Stimulated activated CD8-positive, alpha-beta memory T cell treated with anti-CD3 and anti-CD28 coated beads, Interleukin-7, amount 100 ng/mL, for 1 hour (primary cell): ENCODE measurements at places on chromosomes 4 and X.

DNA sequence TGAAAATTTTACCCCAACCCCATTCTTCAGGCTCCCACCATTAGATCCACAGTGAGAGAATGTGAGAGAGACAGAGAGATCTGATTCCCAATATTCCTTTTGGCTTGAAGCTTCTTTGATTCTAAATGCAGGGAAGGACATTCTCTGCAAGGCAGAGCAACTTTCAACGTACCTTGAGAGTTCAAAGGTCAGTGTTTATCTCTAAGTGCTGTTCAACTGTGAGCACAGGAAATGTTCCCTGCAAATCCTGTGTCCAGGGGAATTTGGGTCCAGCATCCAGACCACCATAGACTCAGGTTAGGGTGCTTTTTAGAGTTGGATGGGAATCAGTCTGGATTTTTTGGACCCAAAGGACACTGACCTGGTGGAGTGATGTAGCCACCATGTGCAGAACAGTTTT, 97.4 kb downstream of the NHS start:
- no peak for DNase-seq

DNA sequence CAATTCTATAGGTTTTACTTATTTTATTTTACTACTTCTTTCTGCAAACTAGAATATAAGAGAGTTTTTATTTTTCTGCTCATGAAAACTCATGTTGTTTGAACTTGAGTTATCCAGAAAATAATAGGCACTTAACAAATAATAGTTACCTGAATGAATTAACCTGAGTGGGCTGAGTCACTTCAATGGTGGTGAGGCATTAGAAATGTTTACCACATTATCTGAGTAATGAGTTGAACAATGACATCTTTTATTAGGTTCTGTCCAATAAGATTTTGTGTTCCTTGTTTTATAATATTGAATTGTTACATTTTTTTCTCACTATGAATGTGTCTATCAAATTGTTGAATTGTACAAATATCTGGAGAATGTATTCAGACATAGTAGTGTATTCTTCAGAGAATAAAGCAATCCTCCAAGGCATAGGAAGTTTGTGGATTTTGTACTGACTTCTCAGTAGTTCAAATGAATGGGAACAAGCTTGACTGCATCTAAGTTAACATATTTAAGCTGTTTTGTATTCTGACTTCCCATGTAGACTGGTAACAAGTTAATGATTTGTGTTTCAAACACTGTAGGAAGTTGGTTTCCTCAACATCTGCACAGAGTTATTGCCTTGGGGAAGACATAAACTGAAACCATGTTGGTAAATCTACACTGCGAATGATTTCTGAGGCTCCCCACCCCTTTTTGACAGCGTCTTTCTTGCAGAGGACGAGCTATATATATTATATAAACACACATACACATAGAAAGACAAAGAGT, 1808.9 kb upstream of the TENM3 start:
- no peak for DNase-seq

DNA sequence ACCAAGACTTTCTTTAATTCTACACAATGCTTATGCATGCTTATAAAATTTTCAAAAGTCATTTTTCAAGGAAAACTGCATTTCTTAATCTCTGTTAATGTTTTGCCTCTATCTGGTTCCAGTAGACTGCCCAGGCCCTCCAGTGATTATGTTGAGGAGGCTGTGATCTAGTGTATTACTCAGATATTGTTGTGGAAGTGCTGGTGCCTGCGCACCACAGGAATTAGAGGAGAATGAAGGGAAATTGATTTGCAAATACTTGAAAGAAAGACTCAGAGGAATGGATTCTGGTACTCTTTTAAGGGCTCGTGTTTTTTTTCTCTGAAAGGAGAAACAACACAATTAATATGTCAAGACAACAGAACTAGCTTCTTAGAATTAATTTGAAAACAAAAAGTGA, 1015.1 kb downstream of the RPA4 start:
- DNase-seq: no peak

DNA sequence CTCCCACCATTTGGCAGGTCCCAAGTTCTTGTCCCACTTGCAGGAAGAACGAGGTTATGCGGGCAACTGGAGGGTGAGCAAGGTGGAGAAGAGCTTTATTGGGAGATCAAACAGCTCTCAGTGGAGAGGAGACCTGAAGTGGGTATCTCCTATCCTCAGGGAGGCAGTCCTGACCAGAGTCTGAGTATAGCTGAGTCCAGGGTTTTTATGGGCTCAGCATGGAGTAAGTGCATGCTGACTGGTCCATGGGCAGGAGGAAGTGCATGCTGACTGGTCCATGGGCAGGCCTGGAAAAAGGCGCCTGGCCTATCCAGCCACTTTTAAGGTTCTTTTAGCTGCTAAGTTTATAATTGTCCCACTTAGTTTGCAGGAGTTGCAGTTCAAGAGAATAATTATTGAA, 7.4 kb upstream of the HNRNPD start:
- DNase-seq: no peak

- no peak for DNase-seq
These were observed 84.1 kb downstream of the NHS start for GRCh38 chrX:17459008-17459611.

GRCh38 chr4:52957220-52957686, 95.1 kb downstream of the RASL11B start:
- DNase-seq: no peak

GRCh38 chr4:181982437-181982836, 260.8 kb upstream of the TENM3 start:
- DNase-seq: no peak

- no peak for DNase-seq
These were observed 1477.0 kb downstream of the PCDH7 start for GRCh38 chr4:32196950-32197688.

DNA sequence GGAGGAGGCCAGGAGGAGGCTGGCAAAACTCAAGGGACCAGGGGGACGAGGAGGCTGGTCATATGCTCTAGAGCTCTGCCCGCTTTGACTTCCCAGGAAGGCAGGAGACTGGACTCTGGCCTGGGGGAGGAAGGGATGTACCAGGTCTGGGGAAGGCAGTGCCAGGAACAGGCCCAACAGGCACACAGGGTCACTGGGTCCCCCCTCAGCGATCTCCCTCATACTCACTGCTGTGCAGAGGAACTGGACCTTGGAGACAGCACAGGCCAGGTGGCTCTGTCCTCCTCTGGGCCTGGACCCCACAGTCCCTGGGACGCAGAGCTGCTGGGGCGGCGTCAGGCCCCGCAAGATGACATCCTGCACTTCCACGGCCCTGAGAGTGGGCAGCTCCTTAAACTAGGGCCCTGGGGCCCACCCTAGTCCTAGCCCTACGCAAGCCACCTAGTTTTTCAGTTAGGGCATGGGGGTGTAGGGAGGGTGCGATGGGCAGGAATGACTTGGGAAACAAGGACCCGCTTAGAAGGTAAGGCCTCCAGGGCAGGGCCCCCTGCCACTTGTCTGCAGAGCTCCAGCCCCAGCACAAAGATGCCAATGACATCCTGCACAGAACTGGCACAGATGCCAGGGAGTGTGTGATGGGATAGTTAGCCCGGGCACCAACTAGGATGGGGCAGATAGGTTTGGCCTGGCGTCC, 59.5 kb downstream of the HTRA3 start:
- DNase-seq: no peak

DNA sequence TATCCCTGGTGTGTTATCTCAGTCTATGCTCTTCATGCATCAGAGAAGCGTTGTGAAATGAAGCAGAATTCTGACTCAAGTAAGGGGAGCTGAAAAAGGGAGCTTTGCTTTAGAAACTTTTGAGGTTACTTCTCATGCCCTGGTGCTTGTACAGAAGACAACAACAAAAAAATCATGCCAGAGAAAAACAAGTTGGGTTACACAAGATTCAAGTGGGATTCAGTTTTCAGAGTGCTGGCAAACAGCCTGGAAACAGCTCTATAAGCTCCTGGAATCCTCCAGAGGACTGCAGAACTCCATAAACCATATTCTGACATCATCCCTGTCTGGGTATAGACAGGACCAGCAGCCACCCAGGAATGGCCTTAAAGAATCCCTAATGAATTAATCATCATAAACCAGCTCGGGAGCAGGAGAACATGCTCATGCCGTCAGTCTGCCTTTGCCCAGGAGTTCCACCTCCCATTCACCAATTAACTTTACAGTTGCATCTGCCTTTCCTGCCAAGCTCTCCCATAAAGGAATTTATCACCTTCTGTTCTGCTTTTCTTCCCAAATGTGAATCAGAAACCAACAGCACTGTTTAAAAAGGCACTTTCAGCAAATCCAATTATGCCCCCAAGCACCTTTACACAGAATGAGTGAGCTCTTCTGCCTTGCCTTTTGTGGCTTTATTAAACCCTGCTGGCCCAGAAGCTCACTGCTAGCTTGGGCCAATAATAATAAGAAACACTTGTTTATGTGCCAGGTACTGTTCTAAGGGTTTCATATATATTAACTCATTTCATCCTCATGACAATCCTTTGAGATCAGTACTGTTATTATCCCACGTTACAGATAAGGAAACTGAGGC, 54.5 kb upstream of the FBXW7 start:
- DNase-seq: no peak

DNA sequence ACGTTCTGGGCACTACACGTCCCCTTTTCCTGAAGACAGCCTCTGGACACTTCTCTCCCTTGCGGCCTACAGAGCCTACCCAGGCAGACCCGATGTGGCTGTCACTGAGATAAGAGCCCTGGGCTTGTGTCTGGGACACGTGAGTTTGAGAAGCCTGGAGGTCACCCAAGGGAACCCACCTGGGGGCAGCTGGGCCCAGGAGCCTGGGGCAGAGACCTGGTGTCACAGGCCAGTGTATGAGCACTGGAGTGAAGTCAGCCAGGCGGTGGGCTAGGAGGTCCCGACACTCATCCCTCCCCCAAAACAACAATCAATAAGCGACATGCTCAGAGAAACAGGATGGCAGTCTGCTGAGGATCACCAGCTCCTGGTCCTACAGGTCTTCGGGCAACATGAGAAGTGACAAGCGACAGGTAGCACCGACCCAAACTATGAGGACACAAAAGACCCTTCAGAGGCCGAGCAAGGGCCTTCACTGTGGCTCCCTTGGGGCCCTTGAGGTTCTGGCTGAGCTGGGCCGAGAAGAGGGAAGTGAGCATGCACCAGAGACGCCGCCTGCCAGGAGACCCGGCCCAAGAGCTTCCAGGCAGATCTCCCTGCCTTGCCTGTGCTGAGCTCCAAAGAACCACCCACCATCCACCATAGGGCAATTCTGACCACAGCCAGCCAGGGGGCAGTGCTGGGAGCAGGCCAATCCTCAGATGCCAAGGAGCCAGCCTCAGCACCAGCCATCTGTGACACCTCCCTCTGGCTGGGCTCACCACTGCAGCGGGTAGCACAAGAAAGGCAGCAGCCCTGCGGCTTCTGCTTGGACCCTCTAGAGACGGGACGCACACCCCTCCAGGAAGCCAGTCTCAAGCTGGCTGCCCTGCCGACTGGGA, 11.0 kb upstream of the DUSP9 start:
- DNase-seq: no peak

DNA sequence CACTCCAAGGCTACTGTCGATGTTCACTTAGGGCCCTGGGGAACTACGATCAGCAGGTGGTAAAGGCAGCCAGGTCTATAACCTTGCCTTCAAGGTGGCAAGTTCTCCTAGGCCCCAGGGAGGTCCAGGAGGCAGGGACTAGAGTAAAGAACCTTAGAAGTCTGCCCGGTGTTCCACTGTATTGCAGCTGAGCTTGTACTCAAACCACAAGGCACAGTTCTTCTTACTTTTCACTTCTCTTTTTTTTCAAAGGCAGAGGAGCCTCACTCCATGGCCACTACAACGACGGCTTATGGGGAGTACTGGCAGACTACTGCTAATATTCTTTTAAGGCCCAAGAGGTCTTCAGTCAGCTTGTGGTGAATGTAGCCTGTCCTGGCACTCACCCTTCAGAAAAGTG, 78.8 kb upstream of the GPR174 start:
- no peak for DNase-seq

DNA sequence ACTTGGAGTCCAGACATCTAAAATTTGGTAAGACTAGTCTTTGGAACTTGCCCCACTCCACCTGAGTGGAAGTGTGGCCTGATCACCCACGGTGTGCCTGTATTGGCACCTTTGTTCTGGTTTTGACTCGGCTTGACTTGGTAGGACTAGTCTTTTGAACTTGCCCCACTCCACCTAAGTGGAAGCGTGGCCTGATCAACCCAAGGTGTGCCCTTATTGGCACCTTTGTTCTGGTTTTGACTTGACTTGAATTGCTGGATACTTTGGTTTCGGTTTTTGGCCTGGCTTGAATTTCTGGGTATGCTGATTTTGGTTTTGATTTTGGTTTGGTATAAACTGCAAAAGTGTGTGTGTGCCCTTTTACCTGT, 44.7 kb upstream of the UGT2B7 start:
- DNase-seq: no peak

- no peak for DNase-seq
These were observed 303.8 kb upstream of the TENM3 start for GRCh38 chr4:181939199-181939945.
